ENCODE measurements at places on chromosomes 2 and 18.

GRCh38 chr2:45578056-45578843, 32.8 kb downstream of the SRBD1 start:
- peak; percentile 34 for DNase-seq

DNA sequence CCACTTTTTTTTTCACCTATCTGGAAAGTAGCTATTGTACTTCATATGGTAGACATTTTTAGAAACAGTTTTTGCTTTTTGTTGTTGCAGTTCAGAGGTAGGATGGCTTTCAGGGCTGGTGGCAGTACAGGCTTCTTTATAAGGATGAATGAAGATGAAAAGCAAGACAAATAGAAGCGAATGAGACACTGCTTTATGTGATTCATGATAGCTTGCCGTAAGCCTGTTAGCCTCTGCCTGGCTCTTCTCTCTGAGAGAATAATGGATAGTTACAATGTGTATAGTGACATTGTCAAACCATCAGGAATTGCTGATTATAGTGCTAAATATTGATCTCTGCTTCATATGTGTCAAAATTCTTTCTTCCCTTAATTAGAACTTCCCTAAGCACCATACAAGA, 173.7 kb downstream of the NR4A2 start:
- DNase-seq: no peak

DNA sequence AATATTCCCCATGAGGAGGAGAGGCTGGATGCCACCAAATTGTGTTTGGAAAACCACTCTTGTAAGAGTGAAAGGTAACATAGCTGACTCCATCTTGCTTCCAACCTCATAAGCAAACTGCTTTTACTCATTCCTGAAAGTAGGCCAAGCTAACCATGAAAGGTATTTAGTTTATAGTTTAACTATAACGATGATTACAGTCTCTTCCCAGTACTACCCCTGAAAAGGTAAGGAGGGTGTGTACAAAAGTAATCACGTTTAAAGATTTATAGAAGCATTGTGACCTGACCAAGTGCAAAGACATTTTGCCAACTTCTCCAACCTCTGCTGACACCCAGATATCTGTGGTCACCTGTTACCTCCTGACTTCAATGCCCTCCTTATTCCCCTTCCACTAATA, 122.6 kb downstream of the CD8B2 start:
- DNase-seq: no peak

DNA sequence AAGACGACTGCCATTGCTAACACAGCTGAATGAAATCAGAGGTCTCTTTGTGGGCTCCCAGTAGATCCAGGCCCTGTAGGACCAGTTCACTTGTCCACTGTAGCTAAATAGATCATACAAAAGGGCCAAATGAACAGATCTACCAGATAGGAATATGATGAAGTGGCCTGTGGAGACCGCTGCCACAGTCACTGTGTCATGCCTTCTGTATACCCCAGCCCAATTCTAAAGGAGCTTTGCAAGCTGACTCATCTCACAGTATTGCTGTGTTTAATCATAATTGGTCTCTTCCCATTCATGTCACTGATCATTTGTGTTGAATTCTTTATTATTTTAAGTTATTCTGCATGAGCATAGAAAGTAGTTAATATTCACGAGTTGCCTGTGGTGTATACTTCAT, 125.8 kb downstream of the MTCL1 start:
- DNase-seq: no peak

DNA sequence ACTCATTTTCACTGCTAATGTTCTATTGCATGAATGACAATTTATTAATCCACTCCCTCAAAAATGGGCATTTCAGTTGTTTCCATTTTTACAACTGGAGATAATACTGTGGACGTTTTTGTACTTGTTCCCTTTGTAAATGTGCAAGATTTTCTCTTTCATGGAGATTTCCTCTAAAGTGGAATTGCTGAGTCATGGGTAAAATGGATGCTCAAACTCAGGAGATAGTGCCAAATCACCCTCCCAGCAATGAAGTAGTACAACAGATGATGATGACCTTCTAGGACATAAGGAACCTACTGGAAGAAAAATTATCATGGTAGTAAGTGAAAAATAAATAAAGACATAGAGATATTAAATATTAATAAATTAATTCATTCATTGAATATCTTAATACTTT, 460.8 kb upstream of the CHST9 start:
- no peak for DNase-seq

DNA sequence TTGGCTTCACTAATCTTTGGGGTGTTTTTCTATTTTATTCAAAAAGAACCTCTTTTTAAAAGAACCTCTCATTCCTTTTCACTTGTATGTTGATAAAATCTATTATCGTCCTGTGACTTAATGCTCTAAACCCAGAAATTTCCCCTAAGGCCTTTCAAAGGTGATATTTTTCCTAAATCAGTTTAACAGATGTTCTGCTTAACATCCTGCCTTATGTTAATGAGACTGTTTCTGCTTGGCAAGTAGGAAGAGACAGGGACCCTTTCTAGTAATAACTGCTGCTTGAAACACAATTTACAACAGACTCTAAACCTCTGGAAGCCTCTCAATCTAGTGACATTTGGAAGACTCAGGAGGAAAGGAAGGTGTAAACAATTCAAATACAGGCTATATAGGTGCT, 128.8 kb downstream of the KCNJ3 start:
- DNase-seq: no peak

DNA sequence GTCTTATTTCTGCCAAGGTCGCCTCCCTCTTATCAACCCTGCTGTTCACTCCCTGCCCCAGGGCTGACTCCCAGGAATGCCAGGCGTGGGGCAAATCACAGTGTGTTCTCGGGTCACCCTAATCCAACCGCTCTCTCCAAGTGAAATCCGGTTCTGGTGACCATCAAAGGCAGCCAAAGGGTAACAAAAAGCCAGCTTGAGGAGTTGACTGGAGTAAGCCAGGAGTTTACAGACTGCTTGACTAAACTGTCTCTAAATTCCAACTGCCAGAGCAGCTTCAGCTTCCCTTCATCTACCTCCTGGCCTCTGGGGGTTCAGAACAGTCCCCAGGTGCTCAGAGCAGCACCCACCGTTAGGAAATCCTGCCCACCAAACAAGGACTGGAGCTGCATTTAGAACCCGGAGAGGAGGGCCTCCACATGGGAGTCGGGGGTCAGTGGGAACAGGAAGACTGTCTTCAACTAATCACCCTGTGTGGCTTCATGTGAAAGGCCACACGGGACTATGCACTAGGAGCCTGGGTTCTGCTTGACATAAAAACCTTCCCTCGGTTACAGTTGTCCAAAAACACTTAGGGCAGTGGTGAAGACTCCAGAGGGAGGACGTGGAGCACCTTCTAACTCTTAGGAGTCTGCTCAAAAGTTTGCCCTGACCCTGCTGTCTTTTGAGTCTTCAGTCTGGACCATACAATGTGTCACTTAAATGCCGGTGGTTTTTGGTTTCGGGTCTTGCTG, 24.2 kb upstream of the MCFD2 start:
- DNase-seq: no peak
